ENCODE measurements at places on chromosomes 11 and 22.

- DNase-seq = no peak
Measured at GRCh38 chr11:121931748-121932352, 184.2 kb downstream of the BLID start.

DNA sequence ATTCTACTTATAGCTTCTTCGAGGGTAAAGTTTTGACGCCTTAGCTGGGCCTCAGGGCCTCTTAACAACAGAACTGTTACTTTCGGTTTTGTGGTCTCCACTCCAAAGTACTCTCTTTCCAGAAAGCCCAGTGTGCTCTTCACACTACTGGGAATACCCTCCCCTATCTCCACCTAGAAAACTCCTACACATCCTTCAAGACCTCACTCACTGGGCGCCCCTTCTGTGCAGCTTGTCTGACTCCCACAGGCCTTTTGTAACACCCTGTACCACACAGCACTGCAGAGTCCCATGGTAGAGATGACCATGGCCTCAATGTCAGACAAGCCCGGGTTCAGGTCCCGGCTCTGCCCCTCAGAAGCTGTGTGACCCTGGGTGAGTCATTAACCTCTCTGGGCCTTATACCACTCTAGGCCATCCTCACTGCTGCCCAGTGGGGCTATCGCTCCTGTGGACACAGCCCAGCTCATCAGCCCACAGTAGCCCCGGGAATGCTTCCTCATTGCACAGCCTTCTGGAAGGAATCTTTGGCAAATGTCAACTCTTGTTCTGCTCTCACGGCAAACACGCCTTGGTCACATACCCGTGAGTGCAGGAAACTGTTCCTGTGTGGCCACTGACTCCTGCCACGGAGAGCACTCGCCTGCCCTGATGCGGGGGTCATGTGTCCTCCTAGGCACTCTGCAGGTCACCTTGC, 51.4 kb downstream of the SHISAL1 start:
- DNase-seq = no peak

DNA sequence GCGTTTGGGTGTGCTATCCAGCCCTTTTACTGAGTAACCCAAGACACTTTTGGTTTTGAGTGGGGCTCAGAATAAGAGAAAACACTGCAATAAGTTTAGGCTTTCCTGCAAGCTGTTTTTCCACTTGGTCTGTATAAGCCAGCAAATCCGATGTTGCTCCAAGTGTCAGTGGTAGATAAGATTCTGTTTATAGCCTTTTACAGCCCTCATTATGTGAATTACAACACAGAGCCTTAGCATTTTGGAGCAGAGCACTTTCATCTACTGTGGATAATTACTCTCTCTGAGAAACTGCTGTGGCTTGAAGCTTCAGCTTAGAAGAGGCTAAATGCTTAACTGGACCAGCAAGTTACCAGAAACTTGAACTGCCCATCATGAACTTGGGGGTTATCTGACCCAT, 601.1 kb downstream of the JRKL start:
- DNase-seq = no peak

GRCh38 chr11:94774345-94774744, 6.2 kb downstream of the AMOTL1 start:
- no peak for DNase-seq

DNA sequence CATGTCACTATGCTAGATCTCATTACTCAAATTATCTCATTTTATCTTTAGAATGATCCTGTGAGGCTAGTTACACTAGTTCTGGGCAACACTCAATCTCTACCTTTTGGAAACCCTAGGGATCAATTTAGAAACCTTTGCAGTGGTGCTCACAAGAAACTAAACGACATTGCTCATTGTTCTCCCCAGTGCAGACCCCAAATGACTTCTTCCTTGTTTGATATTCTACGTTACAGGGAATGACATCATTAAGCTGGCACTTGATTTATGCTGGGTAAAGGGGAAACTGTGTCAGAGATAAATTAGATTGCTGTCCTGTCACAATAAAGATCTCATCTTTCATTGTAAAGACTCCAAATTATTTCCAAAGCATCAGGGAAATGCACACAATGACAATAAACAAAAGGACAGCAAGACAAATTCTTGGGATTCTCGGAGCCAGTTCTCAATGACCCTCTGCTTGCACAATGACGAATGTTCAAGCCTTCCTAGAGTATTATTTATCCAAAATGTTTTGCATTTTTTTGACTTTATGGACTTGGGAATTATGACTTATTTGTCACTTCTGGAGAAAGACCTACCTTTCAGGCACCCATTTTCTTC, 1121.8 kb upstream of the TENM4 start:
- no peak for DNase-seq

DNA sequence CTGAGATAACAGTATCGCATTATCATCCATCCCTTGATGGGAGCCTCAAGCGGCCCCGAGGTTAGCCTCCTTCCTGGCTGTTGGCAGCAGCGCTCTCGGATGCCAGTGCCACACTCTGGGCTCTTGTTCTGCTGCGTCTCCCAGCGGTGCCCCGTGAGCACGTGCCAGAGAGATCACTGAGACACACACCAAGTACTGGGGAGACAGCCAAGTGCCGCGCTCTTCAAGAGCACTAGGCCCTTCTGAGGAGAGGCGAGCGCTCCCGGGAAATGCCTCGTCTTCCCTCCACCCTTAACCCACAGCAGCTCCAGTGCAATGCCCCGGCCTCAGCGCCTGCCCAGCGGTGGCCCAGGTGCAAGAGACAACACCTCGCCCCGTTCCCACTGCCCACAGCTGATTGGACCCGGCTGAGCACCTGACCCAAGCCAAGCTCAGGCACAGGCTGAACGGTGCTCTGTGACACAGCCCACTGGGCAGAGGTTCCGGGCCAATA, 248.3 kb upstream of the NARS2 start:
- no peak for DNase-seq

GRCh38 chr11:121199516-121199915, 93.1 kb upstream of the SC5D start:
- no peak for DNase-seq

- no peak for DNase-seq
Measured at GRCh38 chr11:94557421-94557820, 9.7 kb upstream of the PIWIL4 start.

DNA sequence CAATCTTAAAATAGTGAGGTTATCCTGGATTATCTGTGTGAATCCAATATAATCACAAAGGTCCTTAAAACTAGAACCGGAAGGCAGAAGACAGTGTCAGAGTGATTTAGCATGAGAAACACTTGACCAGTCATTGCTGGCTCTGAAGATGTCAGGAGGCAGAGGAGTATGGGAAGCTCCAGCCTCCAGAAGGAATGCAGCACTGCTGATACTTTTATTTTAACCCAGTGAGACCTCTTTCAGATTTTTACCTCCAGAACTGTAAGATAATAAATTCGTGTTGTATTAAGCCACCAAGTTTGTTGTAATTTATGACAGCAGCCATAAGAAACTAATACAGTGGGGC, 134.4 kb upstream of the ZC3H12C start:
- DNase-seq = no peak

- DNase-seq = no peak
Measured at GRCh38 chr22:27116312-27117086, 459.1 kb downstream of the MIAT start.

- DNase-seq = no peak
Measured at GRCh38 chr22:17847360-17848078, 73.2 kb upstream of the BID start.

- no peak for DNase-seq
Measured at GRCh38 chr22:26487996-26488395, 4.3 kb downstream of the SRRD start.

GRCh38 chr11:65615950-65616574, 486 bp downstream of the PCNX3 start:
- peak; percentile 33 for DNase-seq

GRCh38 chr11:66048547-66049323, at the start of gene GAL3ST3:
TSS of gene GAL3ST3 (minus strand) at chr11:66049161. CDS start at chr11:66045415, 3,746 bp downstream.
- no peak for DNase-seq

DNA sequence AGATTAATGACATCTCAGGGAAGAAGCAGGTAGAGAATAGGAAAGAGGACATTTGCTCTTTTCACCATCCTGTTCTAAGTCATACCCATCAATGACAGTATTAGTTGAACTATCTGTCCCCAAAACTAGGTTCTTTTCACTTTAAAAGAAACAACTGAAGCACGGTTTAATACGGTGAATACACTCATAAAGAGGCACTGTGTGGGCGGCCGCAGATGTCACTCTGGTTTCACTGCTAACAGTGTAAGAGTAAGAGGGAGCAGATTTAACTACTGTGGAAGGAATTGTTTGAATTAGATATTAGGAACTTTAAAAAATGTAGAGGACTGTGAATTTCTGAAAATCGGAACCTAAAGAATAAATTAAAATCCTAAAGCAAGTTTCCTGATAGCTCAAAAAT, 49.5 kb downstream of the VSIG10L2 start:
- no peak for DNase-seq

GRCh38 chr11:47270331-47271271, 668 bp downstream of the MADD start:
- DNase-seq = no peak

- no peak for DNase-seq
Measured at GRCh38 chr22:24578355-24579257, 14.3 kb downstream of the LRRC75B start.

DNA sequence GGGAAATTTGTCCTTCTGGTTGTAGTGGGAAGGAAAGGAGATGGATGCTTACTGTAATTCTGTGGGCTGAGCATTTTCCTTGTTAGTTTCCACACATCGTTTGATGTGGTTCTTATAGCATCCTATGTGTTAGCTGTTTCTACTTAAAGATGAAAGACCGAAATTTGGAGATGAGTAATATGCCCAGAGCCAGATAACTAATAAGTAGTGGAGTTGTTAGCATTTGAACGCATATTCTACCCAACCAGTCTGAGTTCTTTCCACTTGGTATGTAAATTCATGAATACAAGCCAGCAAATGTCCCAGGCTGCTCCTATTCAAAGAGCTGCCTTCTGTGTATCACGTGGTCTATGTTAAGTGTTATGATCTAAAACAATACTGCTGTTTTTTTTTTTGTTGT, 14.6 kb downstream of the SPECC1L start:
- DNase-seq = no peak

GRCh38 chr11:75632450-75632849, 36.4 kb downstream of the MAP6 start:
- DNase-seq = no peak

DNA sequence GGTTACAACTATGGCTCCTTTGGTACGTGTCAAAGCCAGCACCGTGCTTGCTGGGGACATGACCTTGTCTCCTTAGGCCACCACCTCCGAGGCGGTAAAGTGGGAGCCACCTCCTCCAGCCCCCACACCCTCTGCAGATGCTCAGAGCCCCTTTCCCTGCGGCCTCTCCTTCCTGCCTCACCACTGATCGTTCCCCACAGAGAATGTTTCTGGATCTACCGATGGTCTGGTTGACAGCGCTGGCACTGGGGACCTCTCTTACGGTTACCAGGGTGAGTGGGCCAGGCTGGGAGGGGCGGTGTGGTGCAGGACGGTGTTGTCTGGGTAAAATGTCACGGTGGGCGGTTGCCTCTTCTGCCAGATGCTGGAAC, 8.9 kb downstream of the SIDT2 start:
- DNase-seq = no peak

All from stimulated activated CD8-positive, alpha-beta memory T cell treated with anti-CD3 and anti-CD28 coated beads, Interleukin-12 subunit alpha, Interleukin-12 subunit beta, amount 100 ng/mL, for 4 hours (primary cell).